ENCODE measurements at places on chromosomes 12 and 14.

- no peak for DNase-seq
Observed at GRCh38 chr14:59463787-59464485, 1.2 kb downstream of the GPR135 start.

DNA sequence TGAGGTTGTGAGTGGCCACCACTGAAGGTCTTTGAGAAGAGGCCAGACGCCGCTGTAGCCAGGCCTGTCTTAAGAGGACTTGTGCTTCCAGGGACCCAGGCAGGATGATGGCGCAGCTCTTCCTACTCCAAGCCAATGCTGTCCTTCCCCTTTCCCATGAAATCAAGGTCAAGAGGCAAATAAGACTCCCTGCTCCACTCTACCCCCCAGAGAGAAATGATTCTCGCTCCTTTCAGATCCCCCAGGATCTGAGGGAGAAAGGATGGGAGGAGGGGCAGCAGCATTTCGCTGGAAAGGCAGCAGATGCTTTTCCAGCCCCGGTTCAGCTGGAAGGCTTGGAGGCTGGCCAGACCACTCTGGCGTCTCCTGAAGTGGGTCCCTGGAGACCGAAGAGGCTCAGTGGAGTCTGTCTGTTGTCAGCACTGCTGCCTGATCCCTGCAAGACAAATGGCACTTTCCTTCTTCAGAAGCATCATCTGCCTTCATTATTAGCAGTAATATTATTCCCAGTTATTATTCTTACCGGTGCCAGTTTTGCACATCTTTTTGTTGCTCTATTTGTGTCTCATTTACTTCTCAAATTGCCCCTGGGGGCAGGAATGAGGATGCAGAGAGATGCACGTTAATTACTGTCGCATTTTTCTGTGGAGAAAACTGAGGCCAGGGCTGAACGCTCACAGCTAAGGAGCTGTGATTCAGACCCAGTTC is 51.4 kb downstream of the C14orf132 start:
- no peak for DNase-seq

DNA sequence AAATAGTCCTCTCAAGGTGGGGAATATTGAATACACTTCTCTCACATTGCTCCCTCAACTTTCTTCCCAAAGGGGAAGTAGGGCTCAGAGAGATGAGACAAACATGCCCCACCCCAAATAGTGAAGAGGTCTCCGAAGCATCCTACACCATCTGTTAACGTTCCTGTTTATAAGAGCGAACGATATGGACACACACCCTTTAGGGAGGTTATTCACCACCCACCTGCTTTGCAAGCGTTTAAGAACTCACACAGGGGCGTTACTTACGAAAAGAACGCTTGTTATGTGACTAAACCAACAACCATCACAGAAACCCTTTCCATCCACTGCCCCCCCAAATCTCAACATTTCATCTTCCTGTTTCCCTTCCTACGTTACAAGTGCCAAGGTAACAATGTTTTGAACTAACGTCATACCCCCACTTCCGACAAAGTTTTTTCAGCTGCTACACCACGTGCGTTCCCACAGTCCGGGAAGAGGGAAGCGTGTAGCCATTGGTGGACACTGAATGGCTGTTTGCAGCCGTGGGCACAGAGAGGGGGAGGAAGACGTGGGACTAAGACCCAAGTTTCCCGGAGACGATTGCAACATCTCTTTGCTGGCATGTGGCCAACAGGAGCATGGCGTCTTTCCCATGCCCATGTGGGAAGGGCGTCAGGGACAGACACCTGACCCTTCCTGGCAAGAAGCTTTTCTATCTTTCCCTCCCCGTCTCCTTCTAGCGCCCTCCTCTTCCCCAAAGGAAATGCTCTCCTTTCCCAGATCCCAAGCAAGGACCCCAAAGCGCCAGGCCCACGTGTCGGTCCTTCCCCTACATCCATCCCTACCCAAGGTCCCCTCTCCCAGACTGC is 1.2 kb downstream of the YBX3 start:
- no peak for DNase-seq

DNA sequence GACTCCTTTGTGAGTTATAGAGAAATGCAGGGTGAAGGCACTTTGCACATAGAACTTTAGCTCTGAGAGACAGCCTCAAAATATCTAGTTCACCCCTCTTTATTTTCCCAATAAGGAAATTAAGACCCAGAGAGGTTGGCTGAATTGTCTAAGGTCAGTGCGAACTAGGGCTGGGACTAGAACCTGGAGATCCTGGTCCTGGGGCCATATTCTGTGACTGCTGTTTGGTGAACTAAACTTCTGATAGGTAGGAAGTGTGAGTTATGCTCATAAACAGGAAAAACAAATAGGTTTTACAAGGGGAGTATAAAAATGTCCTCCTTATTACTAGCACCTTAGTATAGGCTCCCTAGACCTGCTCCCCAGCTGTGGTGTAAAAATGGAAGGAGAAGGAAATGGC is 53.9 kb downstream of the DAD1 start:
- no peak for DNase-seq

- no peak for DNase-seq
Observed at GRCh38 chr14:96782436-96782835, 14.7 kb upstream of the VRK1 start.

DNA sequence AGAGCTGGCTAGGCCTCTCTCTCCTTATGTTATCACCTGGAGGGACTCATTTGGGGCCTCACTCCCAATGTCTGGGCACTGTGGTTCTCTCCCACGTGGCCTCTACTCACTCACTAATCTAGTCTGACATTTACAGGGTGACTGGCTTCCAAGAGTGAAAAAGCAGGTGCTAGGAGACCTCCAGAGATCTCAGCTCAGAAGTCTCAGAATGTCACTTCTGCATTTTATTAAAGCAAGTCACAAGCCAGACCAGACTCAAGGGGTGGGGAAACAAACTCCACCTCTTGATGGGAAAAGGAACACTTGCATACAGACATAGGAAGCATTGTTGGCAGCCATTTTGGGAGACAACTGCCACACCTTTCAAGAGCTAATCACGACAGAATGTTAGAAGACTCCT is 175.9 kb downstream of the MON2 start:
- no peak for DNase-seq

DNA sequence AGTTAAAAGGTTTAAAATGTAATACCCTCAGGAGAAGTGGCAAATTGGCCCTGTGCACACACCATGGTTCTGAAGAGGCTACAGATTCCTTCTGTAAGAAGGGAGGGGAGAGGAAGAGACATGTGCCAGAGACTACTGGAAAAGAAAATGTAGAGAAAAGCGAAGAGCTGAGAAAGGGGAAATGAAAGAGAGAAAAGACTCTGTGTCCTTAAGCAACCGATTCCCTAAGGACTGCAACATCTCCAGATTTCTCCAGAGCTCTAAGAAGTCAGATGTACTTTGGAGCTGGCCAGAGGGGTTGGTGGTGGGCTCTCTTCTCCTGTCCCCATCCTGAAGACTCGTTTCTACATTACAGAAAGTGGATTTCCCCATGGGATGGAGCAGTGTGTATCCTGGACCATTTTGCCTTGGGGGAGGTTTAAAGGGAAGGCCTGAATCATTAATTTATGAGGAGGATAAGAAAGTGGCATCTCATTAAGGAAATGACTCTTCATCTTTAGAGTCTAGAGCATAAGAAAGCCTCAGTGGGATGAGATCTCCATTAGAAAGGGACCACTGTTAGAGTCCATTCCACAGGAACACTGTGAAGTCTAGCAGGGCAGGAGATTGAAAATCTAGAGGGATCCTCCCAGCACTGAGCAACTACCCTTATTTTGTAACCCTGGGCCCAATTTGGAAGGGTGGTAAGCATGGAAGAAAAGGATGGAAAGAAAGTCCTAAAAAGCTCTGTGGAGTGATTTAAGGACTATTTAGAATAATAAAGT is 45.5 kb upstream of the FUT8 start:
- no peak for DNase-seq

- no peak for DNase-seq
Observed at GRCh38 chr12:115404761-115405470, 720.9 kb upstream of the TBX3 start.

DNA sequence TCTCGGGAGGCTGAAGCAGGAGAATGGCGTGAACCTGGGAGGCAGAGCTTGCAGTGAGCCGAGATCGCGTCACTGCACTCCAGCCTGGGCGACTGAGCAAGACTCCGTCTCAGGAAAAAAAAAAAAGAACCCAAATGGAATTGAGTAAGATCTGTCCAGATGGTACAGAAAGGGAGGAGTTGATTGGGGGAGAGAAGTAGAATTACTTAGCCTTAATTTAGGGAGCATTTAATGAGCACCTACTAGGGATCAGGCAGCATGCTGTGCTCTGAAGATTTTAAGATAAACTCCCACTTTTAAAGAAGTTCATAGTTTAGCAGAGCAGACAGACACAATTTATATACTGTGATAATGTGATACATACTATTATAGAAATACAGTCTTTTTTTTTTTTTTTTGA is 4.5 kb downstream of the RAB5B start:
- no peak for DNase-seq

GRCh38 chr14:52153939-52154338 is 85.1 kb upstream of the NID2 start:
- no peak for DNase-seq

- no peak for DNase-seq
Observed at GRCh38 chr14:80770114-80770908, 171.2 kb downstream of the CEP128 start.

DNA sequence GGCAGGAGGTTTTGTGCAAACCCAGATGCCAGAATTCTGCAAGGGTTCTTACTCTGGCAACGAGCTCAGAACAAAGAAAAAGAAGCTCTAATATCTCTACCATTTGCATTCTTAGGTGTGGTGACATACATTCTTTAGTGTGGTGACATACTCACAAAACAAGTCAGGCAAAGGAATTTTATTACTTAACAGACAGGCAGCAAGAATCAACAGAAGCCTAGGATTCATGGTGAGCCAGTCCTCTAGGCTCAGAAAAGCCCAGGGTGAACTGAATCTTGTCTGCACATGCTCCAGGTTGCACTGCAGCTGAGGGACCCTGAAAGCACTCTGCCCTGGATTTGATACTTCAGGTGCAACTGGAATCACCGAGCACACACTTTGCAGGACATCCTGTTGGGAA is 122.4 kb upstream of the PTPRQ start:
- no peak for DNase-seq

DNA sequence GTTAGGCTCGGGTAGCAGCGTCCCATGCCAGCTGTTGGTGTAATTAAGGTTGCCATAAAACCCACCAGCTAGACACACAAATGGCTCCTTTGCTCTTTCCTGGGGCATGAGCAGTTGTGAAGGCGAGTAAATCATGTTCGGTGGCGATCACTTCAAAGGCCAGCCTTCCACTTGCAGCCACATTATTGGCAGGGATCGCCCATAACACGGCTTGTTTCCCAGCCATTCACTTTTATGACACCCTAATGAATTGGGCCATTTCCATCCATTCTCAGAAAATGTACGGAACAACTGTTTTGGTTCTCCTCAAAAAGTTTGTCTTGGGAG is 63.4 kb downstream of the BEGAIN start:
- no peak for DNase-seq

DNA sequence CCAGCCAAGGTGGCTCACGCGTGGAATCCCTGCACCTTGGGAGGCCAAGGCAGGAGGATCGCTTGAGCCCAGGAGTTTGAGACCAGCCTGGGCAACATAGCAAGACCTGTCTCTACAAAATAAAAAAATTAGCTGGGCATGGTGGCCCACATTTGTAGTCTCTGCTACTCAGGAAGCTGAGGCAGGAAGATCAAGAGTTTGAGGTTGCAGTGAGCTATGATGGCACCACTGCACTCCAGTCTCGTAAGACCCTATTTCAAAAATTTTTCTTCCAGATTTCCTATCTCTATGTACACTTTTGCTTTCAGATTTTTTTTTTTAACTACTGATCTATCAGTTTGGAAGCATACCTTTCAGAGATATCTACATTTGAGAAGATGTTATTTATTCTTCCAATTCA is 15.3 kb downstream of the SNX6 start:
- no peak for DNase-seq

GRCh38 chr14:32897698-32898064 is 41.0 kb upstream of the NPAS3 start:
- no peak for DNase-seq

DNA sequence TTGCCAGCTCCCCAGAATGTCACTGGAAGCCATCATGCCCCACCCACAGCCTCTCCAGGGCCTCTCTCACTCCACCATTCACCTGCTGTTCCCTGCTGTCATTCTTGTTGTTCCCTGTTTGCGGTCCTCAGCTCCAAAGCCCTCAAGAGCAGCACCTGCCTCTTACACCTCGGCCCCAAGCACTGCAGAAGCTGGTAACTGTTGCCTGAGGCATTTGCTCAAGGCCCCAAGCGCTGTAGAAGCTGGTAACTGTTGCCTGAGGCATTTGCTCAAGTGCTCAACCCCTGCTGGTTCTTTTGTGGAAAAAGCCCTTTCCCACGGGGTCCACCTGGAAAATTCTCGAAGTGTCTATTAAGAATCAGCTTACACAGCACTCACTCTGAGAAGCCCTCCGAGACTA is 78.0 kb downstream of the ARL6IP4 start:
- no peak for DNase-seq

GRCh38 chr12:41762691-41763090 is 382.0 kb downstream of the GXYLT1 start:
- no peak for DNase-seq

GRCh38 chr12:6471989-6472360 is 1.5 kb upstream of the VAMP1 start:
- DNase-seq: no peak

GRCh38 chr12:79591988-79592387 is 98.8 kb downstream of the PAWR start:
- no peak for DNase-seq

DNA sequence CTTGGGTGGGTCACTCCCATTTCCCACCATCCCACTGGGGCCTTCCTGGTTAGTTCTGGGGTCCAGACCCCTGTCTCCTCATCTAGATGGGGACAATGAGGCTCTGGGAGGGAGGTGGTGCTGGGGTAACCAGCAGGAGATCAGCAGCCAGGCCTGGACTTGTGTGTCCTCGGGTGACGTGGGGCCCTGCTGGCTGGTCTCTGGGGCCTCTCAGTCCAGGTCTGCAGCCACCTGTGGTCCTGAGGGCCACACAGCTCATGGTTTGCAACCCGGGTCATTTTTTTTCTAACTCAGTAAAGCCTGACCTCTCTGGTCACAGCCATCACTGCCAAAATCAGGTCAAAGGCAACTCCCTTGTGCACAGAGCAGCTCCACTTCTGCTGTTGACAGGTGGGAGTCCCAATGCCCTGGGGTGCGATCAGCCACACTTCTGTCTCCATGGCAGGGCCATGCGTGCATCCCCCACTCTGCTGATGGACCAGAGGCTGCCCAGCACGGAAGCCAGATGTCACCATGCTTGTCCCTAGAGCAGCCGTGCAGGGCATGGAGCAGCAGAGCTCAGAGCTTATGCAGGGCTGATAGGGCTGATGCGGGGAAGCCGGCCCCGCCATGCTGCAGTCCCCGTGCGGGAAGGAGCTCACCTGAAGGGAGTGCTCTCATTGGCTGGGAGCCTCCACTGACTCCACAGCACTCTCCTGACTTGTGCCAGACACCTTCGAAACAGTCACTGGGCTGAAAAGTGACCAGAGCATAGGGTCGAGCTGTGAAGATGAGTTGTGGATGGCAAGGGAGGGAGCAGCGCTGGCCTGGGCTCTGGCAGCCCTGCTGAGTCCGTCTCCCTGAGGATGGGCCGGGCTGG is 250.9 kb downstream of the ADGRD1 start:
- DNase-seq: no peak

GRCh38 chr14:89428546-89429198 is 11.6 kb upstream of the FOXN3 start:
- no peak for DNase-seq
